SK-N-SH (cell line): ENCODE measurements at places on chromosomes 13 and 19. TPM values are rescaled to one million over a fixed set of nuclear protein-coding genes. Genes with fewer than 3 reads are reported as not detected.

RANBP3 gene
- polyA plus RNA-seq: 71.8 and 84.0 TPM in 2 replicates

IGFL1 gene
- polyA plus RNA-seq: not detected in 2 replicates

NHLRC3 gene
- 7.1 and 11.4 TPM in 2 replicates for polyA plus RNA-seq

DGKH gene
- polyA plus RNA-seq: 2.5 and 3.2 TPM in 2 replicates

FUT3 gene
- polyA plus RNA-seq: not detected in 2 replicates

GRK1 gene
- polyA plus RNA-seq: 0.08 and 0.12 TPM in 2 replicates

ICAM5 gene
- polyA plus RNA-seq: 4.9 and 5.2 TPM in 2 replicates

SPACA4 gene
- not detected in 2 replicates for polyA plus RNA-seq

EID2B gene
- 5.4 and 6.5 TPM in 2 replicates for polyA plus RNA-seq

CCDC169 gene
- polyA plus RNA-seq: 1.8 and 3.1 TPM in 2 replicates

LILRA2 gene
- not detected in 2 replicates for polyA plus RNA-seq

FGF9 gene
- polyA plus RNA-seq: not detected in 2 replicates

PRR22 gene
- 0.82 and 0.91 TPM in 2 replicates for polyA plus RNA-seq

FUT1 gene
- 0.03 and 0.08 TPM in 2 replicates for polyA plus RNA-seq

DNA sequence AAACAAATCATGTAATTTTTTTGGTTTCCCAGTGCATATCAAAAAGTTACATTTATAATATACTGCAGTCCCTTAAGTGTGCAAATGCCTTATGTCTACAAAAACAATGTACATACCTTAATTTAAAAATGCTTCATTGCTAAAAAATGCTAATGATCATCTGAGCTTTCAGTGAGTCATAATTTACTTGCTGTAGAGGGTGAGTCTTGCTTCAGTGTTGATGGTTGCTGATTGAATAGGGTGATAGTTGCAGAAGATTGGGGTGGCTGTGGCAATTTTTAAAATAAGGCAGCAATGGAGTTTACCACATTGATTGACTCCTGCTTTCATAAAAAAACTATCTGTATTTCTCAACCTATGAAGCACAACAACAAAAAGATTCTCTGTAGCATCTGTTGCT, 613.9 kb downstream of the TBC1D4 start:
- DNase-seq: no peak

GRCh38 chr13:27138457-27139093, 33.0 kb downstream of the USP12 start:
- no peak for DNase-seq

DNA sequence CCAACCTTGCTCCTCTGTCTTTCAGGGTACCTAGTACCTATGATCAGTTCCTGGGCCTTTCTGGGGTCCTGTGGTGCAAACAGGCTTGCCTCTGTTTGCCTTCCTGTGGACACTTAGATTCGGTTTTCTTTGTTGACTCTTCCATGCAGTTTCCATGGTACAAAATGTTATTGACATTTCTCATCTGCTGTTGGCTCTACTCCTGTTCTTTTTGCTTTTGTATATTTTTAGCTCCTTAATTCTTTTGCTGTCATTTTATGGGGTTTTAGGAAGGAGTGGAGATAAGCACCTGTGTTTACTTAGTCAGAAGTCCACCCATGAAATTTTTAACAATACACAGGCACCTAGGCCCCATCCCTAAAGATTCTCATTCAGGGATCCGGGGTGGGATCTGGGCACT, 20.5 kb upstream of the CNMD start:
- DNase-seq: no peak

- no peak for DNase-seq
Observed at GRCh38 chr13:113534236-113534860, 43.8 kb upstream of the DCUN1D2 start.

DNA sequence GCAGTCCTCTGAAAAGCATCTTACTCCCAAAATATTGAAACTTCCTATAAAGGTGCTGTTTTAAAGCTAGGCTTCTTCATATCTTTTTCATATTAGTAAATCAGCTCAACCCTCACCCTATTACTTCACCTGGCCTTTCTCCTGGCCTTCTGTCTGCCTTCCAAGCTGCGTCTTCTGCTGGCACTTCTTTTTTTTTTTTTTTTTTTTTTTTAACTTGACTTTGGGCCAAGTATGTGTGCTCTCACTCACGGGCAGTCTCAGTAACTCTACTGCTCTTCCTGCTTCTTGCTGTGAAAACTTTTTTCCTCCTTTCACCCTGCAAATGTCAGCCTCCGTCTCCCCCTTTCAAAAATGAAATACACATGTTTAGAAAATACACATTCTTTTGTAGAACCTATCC, 41.2 kb upstream of the KCTD4 start:
- peak; percentile 10 for DNase-seq

DNA sequence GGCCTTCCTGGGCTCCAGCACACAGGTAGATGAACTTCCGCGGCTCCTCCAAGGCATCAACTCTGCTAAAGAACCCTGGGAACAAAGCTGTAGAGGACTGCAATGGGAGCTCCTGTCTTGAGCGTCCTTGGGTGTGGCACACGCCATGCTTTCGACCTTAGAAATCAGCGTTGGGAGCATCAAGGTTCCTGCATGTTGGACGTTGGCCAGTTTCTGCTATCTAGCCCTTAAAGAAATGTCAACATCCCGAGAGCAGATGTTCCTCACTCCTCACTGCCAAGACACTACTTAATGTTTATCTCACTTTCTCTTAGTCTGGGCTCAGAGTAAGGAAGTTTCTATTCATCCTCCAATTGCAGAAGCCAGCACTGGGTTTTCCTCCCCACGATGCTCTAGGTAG, 70.6 kb upstream of the MEDAG start:
- DNase-seq: no peak

DNA sequence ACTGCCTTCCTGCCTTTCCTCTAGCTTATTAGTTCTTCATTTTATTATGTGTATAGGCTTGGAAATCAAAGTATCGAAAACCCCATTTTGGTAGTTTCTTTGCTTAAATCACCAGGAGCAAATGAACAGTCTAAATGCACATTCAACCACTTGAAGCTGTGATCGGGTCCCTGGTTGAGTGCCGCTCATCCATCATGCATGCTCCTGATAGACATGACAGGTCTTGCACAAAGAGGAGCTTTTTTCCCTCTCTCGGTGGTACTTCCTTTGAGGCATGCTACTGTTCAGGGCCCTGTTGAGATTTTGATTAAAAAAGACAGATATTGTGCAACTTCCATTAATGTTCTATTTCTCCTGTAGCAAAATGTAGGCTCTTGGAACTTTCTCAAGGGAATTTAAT, 185.8 kb downstream of the OLFM4 start:
- no peak for DNase-seq

DNA sequence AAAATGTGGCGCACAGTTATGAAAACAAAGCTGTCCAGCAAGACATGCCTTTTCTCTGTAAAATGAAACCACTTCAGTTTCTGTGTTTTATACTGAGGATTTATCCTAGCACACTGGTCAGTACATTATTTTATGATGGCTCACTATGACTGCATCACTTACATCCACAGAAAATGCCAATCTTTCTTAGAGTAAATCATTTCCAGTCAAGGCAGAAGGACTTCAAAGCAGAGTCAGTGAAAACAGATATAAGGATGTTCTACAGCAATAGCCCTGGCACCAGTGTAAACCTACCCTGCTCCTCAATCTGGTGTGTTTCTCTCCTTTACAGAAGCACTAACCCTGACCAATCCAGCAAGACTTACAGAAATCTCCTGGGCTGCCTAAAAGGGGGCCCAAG, 473.5 kb downstream of the GPC6 start:
- DNase-seq: no peak

GRCh38 chr13:100660761-100661160, 13.8 kb downstream of the TMTC4 start:
- no peak for DNase-seq

DNA sequence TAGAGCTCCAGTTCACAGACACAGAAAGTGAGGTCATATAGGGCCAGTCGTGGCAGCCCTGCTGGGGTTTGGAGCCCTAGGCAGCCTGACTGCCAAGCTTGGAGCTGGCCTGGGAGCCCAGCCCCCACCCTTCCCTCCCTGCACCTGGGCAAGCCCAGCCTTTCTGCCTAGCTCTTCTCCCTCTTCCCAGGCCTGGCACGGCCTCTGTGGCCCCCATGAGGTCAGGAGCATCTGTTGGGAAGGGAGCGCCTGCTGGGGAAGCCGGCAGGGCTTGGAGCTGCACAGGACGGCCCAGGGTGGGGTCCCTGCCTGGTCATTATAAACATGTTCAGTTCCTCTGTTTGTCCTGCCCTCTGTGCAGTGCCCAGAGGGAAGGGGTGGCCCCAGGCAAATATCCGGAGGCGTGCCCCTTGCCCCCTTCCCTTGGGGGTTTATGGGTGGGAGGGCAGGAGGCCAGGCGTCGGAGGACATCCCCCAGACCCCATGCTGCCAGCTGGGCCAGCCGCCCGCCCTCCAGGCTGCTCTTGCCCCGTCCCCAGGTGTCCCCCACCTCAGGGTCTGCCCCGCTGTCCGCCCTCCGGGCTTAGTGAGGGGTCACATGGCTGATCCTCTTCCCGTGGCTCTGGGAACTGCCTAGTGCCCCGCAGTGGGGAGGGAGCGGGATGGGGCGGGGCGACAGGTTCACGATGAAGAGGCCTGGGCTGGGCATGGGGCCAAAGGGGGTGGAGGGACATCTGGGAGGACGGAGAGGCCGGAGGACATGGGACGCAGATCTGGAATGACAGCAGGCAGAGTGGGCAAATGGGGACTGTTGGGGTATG, 30.0 kb upstream of the NCCRP1 start:
- DNase-seq: peak; percentile 92

GRCh38 chr13:31209172-31209840, 9.5 kb downstream of the B3GLCT start:
- DNase-seq: peak; percentile 83

GRCh38 chr19:19103167-19103566, 35.1 kb downstream of the TMEM161A start:
- no peak for DNase-seq

DNA sequence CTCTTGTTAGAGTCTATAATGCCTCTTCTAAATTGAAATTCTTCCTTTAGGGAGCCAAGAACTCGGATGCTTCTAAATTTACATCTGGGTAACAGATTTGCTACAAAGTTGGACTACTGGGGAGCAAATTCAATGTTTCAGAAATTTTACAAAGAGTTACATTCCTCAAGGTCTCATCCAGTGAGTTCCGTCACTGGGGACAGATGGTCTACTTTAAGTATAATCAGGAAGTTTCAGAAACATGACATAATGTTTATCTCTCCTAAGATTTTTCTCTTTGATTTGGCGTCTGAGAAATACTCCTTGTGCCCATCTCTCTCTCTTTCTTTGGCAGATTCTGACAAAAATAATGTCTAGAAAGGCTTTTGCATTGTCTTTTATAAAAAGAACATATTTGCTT, 81.5 kb upstream of the MBNL2 start:
- no peak for DNase-seq

DNA sequence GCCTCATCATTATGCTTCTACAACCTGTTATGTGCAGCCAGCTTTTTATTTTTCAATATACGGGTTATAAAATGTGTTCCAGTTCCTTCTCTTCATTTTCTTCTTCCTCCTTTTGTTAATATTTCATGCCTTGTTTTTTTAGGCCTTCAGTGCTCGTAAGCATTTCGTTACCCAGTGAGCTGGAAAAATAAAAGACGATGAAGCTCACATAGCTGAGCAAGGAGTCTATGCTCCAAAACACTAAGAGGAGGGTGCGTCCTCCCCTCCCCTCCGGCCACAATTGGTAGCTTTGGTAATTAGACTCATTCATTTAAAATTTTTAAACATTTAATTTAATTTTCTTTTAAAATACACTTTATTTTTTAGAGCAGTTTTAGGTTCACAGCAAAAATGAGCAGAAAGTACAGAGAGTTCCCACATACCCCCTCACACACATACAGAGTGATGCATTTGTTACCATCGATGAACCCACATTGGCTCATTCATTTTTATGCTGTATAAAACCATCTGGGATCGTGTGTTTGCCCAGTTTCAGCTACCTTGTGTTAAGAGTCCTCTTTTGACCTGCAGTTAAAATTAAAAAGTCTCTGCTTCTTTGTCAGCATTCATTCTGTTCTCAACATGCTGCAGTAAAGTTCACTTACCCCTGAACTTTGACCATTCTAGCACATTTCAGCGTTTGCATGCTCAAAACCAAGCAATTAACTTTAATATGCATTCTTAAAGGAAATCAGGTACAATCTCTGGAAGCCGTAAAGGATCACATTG, 223.9 kb downstream of the LACC1 start:
- no peak for DNase-seq

DNA sequence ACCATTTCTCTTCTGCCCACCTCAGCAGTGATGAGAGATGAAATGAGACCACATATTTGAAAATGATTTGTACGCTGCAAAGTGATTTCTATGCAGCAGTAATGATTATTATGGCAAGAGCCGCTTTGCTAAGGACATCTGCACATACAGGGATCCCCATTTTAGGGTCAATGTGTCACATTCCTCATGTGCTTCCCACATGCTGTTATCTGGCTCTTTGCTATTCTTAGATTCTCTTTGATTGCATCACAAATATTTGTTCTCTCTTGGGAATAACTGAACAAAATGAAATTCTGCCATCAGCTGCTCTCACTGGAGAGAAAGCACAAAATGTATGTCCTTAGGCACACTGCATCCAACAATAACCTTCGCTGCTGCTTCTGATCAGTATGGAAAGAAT, 209.5 kb upstream of the IPO5 start:
- DNase-seq: no peak

- no peak for DNase-seq
Observed at GRCh38 chr19:7902796-7903243, 857 bp upstream of the MAP2K7 start.

DNA sequence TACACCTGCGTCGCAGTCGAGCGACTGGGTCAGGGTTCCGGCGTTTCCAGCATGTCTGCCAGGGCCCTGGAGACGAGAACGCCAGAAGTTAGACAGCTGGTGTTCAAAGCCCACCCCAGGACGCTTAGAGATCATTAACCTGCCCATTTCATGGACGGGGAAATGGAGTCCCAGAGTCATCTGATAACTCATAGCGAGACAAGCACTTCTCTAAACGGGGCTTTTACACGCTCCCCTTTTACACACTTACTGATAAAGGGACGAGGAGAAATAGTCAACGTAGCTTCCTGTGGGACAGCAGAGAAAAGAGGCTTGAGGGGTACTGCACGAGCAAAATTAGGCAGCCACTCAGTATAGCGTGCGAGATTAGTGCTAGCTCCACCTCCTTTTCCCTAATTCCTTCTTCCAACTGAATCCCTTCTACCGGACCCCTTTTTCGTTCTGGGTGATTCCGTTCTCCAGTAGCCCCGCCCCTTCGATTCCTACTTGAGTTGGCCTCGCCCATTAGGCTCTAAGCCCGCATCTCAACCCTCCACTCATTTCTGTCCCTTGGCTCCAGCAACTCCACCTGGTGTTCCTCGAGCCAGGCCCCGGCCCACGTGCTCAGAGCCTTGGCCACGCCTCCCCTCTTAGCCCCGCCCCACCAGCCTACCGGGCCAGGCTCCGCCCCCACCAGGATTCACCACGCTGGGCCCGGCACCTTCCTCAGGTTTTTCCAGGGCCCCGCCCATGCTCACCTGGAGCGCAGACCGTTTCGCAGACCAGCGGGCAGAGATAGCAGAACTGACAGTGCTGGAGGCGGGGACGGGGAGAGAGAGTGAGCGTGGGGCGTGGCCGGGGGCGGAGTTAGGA, 3.7 kb downstream of the HRC start:
- DNase-seq: peak; percentile 79

DNA sequence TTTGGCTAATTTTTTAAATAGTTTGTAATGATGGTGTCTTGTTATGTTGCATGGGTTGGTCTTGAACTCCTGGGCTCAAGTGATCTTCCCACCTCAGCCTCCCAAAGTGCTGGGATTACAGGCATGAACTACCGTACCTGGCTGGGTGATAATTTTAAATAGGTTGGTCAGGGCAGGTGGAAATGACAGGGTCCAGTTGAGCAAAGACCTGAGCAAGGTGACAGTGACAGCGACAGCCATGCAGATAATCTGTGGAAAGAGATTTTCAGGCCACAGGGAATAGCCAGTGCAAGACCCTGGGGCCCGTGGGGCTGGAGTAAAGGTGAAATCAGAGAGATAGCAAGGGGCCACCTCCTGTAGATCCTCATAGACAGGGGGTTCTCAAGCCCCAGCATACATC, 3.5 kb downstream of the SPACA6 start:
- DNase-seq: no peak
